ENCODE measurements at places on chromosomes 2 and 18.
A peak's percentile ranks its signal among the peaks of the same experiment; 100 is the strongest.

DNA sequence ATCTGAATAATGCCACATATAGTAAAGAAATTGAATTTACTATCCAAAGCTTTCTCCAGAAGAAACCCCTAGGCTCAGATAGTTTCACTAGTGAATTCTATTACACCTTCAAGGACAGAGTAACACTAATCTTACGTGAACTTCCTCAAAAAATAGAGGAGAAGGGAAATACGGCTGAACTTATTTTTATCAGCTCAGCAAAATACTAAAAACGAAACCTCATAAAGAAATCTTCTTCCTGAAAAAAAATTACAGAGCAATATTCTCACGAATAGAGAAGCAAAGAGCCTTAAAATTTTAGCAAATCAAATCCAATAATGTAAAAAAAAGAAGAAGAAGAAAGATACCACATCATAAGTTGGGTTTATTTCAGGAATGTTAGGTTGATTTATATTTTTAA, 14.7 kb downstream of the CAPN13 start:
- DNase-seq = no peak

GRCh38 chr2:136305517-136306192, 187.7 kb upstream of the CXCR4 start:
- peak; percentile 45 for DNase-seq

DNA sequence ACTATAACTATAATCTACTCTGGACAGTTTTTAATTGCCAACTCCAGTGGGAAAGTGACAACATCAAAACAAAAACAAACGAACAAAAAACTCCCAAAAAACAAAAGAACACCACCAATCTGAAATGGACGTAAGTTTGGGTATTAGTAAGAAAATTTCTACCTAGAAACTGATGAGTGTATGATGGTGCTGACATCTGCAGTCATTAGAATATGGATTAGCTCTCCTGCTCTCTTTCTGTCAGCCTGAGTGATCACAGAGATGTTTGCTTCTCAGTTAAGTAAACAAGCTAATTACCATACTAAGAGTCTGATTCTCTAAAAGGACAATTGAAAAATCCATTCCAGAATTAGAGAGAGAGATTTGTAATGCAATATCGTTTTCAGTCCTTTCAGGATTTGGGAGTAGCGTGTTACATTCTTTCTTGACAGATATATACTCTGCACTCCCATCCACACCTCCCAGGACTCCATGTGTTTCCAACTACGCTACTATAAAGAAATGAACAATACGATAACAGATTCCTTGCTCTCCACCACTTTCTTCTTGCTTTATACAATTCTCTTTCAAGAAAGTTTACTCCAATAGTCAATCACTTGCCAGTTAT, 1347.4 kb upstream of the PIK3C3 start:
- DNase-seq = no peak

DNA sequence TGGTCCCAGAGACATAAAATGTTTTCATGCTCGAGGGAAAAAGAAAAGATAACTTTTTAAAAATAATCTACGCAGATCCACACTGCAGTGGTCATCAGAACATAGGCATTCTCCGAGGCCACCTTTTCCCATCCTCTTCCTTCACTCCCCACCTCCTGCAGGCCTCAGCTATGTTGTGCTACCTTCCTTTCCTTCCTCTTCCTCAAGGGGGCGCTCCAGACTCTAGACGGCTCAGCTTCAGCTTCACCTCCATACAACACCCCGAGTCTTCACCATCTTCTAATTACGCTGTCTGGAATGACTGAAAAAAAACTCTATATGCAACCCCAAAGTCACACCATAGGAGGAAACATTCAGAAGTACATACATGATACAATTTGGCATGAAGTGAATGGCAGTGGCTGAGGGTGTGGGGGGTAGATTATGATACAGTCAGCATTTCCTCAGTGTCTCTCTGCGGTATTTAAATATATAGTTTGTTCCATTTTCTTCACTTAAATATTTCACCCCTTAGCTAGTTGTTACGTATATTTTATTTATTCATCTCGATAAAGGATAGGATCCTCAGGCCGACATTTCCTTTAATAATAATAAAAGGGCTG, 583.6 kb downstream of the IRS1 start:
- peak; percentile 23 for DNase-seq

- no peak for DNase-seq
Observed at GRCh38 chr18:26768385-26768784, 97.1 kb downstream of the AQP4 start.

GRCh38 chr2:74093426-74093825, 54.3 kb downstream of the BOLA3 start:
- no peak for DNase-seq
